COLO829 (cell line): ENCODE measurements at places on chromosomes 2 and 18.

DNA sequence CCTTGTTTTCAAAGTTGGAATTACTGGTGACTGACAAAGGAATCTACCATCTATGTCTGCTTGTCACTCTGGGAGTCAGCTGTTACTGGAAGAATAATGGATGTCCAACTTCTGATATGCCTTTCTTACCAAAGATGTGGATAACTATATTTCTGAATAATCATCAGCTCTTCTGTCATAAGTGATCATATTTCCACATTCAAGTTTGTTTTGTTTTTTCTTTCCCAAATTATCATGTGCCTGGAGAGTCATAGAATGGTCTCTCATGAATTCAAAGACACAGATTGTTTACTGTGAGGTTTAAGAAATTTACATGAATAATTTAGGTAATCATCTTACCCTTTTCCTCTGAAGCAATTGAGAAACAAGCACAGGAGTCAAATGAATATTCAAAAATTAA lies 986.7 kb upstream of the CDH2 start:
- no peak for DNase-seq

GRCh38 chr18:57898506-57899124 lies 95.5 kb upstream of the ATP8B1 start:
- no peak for DNase-seq

DNA sequence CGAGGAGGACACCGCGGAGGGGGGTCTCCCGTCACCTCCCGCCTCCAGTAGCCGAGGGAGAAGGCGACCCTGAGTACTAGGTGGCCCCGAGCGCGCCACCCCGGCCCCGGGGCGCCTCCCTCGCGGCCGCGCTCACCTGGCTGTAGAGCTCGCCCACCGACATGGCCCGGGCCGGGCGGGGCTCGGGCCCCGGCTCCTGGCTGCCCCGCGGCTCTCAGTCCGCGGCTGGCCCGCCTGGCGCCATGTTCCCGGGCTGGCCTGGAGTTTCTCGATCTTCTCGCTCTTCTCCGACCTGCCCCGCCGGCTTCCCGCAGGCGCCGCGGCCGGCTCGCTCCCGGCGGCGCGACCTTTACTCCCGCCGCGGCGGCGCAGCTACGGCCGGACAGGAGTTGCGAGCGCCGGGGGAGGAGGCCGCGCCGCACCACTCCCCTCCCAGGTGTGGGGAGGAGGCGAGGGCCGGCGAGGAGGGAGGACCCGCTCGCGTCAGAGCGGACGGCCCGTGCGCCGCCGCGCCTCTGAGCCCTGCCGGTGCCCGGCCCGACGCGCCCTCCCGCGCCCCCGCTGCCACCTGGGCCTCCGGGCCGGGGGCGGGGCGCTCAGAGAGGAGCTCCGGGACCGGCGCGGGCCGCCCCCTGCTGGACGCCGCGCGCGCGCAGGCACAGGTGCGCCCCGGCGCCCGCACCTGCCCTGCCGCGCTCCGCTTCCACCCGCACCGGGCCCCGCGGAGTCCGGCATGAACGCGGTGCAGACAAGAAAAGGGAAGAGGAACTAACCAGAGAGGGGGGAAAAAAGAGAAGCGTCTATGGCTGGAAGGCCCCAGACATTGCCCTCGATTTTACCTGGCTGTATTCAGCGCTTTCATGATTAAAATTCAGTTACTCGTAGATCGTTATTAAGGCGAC lies at the start of gene MYO5B:
Gene MYO5B, minus strand, starts transcription at position 517 of the 902 bp plus-strand sequence. Its CDS starts 354 bp downstream, at position 163.
- DNase-seq, result no peak

DNA sequence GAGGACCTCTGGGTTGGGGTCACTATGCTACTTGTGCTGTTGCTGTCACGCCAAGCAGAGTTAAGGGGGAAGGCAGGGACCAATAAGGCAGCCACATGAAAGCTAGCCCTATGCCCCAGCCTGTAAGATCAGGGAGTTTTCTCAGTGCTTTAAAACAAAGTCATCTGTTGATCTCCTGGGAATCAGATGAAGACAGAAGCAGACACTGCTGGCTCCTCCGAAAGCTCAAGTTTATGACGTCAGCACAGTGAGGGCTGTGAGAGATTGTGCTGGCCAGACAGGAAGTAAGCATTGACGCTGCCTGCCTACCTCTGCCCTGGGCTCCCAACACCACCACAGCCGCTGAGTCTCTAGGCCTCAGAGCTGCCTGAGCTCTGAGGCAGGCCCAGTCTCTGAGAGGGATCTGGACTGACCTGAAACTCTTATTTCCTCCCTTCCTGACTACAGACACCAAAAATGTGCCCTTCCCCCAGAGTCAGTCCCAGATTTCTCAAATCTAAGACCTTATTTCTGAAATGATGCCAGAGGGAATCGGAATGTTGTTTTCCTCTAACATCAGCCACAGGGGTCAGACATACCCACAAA lies 118.1 kb upstream of the EPAS1 start:
- DNase-seq, result peak; percentile 20

DNA sequence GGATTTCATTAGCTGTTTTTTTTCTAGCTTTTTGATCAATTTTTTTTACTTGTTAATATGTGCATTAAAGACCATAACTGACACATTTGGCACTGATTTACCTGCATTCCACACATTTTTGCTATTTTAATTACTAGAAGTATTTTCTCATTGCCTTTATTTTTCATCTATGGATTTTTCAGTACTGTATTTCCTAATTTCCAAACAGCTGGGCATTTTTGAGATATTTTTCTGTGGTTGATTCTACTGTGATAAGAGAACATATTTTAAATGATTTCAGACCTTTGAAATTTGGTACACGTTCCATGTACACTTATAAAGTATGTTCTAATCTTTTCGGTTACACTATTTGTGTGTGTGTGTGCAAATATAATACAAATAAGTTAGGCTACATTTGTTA lies 135.3 kb downstream of the PARD3B start:
- no peak for DNase-seq

DNA sequence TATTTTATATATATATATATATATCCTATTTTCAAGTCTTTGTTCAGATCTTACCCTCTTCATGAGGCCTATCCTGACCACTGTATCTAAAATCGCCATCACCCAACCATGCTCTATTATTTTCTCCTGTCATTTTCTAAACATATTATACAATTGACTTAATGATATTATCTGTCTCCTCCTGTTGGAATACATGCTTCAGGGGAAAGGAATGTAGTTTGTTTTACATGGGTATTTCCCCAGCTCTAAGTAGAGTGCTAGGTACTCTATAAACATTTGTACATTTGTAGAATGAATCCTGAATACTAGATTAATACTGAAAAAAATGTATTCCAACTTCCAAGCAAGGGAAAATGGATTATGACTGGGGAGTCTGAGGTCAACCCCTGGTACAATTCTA lies 26.2 kb downstream of the TTC21B start:
- no peak for DNase-seq

DNA sequence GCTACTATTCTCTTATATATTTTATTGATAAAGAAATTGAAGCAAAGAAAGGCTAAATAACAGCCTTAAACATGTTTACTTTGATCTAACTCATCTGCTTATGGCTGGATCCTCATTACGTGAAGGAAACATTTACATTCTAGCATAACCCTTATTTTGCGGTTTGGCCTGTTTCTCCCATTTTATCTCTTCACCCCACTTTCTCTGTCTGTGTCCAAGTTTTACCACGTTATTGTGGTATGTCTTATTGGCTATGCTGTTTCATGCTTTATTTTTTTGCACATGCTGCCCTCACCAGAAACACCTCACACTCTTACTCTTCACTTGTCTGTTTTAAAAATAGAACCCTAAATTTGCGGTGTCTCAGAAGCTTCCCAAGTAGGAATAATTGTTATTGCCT lies 78.5 kb downstream of the RPIA start:
- no peak for DNase-seq

DNA sequence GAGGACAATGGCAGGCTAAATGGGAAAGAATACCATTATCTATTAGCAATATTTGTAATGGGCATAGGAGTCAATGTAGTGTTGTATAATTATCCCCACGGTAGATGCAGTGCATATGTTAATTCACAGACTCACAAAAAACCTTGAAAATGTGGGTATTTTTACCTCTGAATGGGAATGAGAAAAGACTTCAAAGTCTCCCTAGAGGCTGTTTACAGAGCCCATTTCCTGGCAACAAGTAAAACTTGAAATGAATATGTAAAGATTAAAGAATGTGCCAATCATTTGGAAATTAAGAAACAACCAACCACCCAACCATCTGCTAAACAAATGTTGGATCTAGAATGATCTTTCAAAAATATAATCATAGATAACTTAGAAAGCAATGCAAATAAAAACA lies 27.1 kb downstream of the TRPM8 start:
- DNase-seq, result no peak

DNA sequence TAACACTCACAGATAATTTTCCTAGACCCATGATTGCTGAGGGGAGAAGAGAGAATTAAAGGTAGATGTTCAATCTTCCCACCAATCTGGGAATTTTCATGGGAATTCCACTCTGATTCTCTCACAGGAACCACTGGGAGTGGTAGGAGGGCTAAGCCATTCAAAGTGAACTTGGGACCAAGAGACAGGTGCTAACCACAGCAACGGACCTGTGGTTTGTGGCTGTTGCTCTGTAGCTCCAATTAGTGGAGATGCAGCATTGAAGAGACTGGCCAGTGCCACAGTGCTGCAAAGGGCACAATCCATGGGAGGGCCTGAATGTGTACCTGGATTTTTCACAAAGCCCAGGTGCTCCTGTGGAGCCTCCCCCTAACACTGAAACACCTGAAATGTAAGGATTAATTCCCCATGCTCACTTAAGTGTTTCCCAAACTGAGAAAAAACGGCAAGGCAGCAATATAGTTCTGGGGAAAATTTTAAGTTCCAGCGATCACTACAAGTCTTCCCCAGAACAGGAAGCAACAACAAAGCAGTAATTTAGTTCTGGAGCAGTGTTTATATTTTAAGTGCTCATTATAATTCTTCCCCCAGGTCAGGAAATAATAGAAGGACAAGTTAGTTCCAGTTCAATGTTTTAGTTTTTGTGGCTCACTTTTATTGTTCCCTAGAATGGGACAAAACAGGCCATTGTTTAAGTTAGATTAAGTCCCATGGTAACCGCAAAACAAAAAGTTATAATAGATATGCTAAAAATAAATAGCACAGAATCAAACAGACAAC lies 1045.8 kb downstream of the CNTNAP5 start:
- DNase-seq, result no peak

DNA sequence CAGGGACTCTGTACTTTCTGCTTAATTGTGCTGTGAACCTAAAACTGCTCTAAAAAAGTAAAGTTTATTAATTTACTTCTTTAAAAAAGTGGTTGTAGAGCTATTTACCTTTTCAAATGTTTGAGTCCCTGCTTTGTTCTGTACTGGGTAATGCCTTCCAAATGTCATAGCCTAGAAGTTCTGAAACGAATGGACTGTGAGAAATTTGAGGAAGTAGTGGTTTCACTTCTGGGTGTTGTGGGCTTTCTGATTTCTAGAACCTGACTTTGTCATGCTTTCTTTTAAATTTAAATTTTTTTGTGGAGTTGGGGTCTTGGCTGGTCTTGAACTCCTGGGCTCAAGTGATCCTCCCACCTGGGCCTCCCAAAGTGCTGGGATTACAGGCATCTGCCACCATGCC lies 44.6 kb downstream of the SMAD4 start:
- no peak for DNase-seq

- DNase-seq, result no peak
Measured at GRCh38 chr2:214019973-214020345, 390.9 kb upstream of the VWC2L start.

DNA sequence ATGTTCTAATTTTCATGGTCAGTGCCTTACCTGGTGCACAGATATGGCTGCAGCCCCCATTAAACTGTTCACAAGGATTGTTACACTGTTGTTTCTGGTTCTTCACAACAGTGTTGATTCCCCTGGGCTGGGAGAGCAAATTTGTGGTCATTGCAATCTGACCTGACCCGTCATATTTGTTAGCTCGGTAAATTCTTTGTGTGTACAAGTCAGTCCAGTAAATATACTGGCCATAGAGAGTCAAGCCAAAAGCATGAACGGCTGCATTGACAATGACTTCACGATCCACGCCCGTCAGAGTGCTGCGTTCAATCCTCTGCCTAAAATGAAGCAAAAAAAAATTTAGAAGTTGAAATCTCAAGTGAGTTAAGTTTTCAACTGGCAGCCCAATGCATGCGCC lies 134.6 kb downstream of the DHRS9 start:
- DNase-seq, result no peak

DNA sequence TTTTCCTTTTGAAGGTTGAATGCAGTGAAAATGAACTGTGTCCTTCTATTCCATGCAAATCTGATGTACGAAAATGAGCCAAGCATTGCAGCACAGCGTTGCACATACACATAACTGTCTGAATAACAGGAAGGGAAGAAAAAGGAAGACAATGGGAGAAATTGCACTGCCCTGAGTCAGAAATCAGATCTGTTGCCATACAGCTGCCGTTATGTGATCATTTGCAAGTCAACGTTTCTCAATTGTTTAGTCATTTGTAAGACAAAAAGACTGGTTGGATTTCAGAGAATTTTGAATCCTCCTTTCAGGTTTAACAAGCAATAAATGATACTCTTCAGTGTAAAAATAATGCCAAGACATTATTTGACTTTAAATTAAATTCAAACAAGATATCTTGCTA lies 284.1 kb downstream of the DSEL start:
- DNase-seq, result no peak

DNA sequence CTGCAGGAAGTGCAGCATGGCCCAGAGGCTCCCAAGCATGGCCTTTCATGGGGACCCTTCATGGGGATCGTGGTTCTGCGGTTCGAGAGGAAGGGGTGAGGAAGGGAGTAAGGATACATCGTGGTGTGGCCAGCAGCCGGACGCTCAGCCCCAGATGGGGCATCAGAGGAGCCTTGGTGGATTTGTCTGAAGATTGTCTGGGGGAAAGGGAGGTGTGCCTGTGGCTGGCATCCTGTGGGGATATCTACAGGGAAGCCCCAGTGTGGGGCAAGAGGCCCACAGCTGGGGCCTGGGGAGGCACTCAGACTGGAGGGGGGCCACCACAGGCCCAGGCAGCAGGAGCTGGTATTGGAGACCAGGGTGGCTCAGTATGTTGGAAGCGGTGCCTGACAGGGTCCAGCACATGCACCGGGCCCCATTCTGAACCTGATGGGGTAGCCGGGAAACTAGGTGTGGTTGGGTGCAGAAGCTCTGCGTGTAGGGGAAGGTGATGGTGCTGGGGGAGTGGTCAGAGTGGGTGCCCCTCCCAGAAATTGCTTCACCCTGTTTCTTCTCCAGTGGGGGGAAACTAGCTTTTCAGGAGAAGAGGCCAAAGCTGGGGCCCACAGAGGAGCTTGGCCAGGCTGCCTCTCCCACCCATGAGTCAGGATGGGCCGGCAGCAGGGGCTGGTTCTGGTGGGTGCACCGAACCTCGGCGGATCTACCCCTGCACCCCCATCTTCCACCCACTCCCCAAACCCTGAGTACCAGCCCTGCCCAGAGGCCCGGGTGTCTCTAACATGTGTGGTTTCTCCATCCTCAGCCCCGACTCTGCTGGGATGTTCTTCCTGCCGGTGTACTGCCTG lies 274.4 kb upstream of the HDAC4 start:
- DNase-seq, result no peak

GRCh38 chr2:160703648-160704585 lies 210.3 kb upstream of the RBMS1 start:
- DNase-seq, result no peak

DNA sequence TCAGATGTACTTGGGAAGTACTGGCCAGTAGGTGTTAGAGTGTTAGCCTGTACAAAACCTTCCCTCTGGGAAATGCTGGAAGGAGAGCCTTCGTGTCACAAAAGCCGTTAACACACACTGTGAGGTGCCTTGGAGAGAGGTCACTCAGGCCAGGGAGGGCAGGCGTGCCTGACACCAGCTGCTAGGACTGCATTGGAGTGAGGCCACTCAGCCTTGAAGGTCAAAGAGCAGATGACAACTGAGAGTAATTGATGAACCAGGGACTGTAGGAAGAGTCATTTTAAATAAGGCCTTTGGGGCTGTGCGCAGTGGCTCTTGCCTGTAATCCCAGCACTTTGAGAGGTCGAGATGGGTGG lies 45.4 kb downstream of the ASAP2 start:
- no peak for DNase-seq
